AG04450 (cell line): ENCODE measurements at places on chromosomes 4 and X. TPM values are rescaled to one million over a fixed set of nuclear protein-coding genes. Genes with fewer than 3 reads are reported as not detected.

DNA sequence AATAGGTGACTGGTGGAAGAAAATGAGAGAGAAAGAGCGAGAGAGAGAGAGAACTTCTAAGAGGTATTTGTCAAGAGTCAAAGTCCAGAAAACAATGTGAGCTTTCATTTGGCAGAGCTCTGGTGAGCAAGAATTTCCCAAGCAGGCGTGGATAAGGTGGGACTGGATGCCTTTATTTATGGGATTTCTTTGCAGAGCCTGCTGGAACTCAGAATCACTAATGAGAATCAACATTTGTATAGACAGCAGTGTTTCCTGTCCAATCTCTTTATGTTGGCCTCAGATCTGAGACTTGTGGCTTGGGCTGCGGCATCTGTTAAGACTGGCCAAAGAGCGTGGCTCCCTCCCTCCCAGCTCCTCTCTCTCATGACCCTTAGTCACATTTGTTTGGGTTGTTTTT is 67.9 kb upstream of the TBL1X start:
- no peak for DNase-seq

DNA sequence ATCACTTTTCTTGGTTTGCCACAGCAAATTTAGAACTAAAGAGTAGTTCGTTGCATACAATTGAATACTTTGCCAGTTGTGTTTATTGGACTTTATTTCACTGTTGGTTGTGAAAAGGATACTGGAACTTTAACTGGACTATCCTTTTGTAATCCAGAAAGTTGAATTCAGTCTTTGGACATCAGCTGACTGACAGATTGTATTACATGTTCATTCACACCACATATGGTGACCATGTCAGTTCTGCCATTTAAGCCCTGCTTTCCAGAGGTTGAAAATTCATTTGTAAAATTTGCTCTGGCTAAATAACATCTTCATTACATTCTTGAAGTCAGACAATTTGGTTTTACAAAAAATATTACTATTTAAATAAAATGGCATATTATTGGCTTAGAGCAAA is 251.7 kb downstream of the CAMK2D start:
- no peak for DNase-seq

GRCh38 chr4:153189016-153189801 is 15.0 kb upstream of the TRIM2 start:
- no peak for DNase-seq

Gene P2RY8
- polyA plus RNA-seq: not detected in 2 replicates
